ENCODE measurements at places on chromosomes 7 and 10.

GRCh38 chr7:12879139-12879538 lies 191.7 kb downstream of the ARL4A start:
- no peak for DNase-seq

DNA sequence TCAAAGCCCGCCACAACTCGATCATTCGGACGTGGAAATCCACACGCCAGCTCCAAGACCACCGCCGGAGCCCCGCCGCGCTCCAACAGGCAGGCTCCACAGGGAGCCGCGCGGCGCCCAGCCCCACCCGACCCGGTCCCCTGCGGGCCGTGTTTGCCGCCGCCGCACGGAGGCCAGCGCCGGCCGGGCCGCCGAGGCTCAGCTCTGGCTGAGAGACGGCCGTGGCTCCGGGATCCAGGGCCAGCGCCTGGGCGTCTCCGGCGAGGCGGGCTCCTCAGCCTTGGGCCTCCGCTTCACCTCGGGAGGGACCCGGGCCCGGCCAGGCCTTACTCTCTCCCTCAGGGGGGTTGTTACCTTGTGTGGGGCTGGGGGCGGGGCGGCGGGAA lies 333 bp downstream of the SMNDC1 start:
- DNase-seq = no peak

GRCh38 chr7:139673230-139673629 lies 104.6 kb downstream of the HIPK2 start:
- DNase-seq = no peak

DNA sequence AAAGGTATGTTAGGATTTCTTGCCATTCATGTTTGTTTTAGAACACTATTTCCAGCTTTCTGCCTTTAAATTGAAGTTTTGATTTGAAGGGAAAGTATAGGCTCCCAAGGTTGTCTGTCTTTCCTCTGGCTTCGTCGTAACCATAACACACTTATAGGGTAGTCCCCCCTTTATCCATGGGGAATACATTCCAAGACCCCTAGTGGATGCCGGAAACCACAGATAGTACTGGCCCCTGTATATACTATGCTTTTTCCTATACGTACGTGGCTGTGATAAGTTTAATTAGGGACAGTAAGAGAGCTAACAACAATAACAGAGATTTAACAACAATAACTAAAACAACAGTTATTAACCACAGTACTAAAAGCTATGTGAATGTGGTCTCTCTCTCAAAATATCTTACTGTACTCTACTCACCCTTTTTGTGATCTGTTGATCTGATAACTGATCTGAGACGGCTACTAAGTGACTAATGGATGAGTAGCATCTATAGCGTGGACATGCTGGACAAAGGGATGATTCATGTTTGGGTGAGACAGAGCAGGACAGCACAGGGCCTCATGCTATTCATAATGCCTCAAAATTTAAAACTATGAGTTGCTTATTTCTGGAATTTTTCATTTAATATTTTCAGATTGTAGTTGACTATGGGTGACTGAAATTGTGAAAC lies 273.1 kb downstream of the AUTS2 start:
- DNase-seq = no peak

DNA sequence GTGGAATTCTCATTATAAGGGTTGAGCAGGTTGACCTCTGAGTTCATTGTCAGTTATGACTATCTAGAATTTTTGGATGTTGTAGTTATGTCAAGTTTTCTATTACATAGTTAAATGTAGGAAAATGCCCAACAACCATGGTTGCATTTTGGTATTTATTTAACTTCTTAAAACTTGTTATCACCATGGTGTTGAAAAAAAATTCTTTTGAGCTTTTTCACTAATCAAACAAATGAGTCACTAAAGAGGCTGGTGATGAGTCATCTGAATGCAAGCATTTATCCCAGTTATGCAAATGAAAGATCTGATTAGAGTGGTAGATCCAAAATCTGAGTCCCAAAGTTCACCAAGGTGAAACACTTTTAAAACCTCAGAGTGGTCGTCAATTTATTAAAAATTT lies 624.7 kb upstream of the IGFBP3 start:
- no peak for DNase-seq

GRCh38 chr7:142870566-142871259 lies 14.8 kb downstream of the TRPV6 start:
- no peak for DNase-seq

- DNase-seq = no peak
These were observed 957 bp upstream of the ANKRD2 start for GRCh38 chr10:97571622-97572021.

DNA sequence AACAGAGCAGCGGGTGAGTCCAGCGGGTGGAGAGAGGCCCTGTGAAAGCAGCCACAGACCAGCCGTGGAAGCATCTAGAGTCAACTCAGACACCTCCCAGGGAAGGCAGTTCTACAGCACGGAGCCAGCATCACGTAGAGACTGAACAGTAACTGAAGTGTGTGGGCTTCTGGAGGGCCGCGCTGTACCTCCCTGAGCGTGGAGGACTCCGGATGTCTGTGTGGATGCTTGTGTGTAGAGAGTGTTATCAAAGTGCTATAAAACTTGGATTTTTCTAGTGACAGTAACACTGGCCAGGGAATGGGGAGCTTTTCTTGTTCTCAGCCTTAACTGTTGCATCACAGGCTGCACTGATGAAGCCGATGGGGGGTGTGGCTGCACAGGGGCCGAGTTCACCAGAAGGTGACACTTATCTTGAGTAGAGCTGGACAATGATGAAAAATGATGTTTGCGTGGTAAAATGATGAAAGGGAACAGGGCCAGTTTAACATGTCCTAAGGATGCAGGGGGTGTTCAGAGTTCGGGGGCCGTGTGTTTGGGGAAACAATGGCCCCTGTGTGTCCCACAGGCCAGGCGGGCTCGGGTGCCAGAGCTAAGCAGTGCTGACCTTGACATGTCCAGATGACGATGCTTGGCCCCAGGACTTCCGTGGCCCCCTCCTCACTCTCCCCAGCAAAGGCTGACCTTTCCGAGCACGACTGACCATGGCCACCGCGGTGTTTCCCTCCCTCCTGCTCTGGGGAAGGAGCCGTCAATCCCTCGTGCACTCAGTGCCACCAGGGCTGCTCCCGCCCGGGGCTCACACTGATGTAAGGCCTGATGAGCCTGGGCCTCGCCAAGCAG lies 21.9 kb downstream of the MNX1 start:
- no peak for DNase-seq

DNA sequence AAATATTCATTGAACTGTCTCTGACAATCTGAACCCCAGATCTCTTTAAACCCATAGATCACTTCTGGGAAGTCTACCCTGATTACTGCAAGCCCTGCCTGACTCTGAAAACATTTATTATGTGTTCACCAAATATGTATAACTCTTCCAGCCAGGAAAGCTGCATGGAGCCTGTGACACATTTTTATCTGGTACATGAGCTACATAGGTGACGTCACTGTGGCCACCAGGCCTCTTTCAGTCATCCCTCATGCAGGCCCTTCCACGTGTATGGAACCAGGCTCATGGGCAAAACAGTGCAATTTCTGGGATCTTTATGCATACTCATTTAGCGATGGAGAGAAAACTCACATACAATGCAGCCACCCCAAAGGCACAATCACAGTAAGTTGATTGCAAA lies 133.9 kb upstream of the NUPR2 start:
- no peak for DNase-seq

DNA sequence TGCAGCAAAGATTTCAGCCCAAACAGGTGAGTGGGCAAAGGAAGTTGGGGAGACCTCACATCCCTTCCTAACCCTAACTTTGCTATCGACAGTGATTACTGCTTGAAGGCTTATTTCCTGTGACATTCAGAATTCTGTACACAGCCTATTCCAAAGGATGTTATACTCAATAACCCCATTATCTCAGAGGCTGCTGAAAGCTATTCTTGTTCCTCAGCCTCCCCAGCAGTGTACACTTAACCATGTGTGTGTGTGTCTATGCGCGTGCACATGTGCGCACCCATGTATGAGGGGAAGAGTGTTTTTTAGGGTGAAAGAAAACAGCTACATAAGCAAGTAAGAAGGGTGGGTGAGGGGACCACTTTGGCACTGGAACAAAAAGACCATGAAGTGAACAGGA lies 90.4 kb upstream of the KCNIP2 start:
- no peak for DNase-seq

Measured in stimulated activated CD8-positive, alpha-beta memory T cell treated with anti-CD3 and anti-CD28 coated beads, Interleukin-15, amount 100 ng/mL, for 4 hours (primary cell).